T follicular helper cell (primary cell): ENCODE measurements at places on chromosomes 4 and X.

DNA sequence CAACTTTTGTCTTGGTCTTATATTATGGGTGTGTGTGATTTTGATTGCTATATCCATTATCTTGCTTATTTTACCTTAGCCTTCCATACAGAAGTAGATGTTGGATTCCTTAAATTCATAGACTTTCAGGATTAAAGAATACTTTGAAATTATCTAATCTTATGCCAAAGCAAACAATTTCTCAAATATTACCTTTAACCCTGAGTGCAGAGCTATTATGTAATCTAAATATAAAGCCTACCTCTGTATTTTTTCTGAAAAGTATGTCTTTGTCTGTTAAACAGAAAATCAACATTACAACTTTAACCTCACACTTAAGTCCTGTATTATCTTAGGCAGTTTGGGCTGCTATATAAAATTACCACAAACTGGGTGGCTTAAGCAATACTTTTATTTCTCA, 782.5 kb downstream of the STIM2 start:
- DNase-seq: no peak

- DNase-seq: no peak
Observed at GRCh38 chr4:125115476-125115875, 199.3 kb upstream of the FAT4 start.

DNA sequence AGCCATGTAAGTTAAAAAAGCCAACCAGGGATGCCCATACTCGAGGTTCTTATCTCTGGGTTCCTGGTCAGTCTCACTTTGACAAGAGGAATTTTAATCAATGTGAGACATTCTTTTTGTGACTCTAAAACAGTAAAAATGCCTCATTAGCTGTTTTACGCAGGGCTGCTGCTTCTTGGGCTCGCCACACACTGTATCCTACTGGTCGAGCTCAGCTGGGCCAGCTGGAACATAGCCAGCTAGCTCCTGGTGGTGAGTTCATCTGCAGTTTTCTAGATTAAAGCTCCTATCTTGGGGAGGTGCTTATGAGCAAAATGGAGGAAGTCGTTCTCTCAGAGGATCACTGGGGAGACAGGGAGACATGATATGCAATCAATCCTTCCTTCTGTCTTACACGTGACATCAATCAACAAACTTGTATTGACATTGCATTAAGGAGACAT, 55.9 kb upstream of the LEF1 start:
- no peak for DNase-seq

GRCh38 chr4:97270051-97270450, 873.2 kb downstream of the STPG2 start:
- no peak for DNase-seq

- no peak for DNase-seq
Observed at GRCh38 chr4:152408514-152409327, 127.2 kb downstream of the FBXW7 start.

- DNase-seq: no peak
Observed at GRCh38 chrX:53116101-53116500, 22.2 kb downstream of the KANTR start.

- DNase-seq: no peak
Observed at GRCh38 chrX:148854306-148854705, 353.9 kb downstream of the AFF2 start.

DNA sequence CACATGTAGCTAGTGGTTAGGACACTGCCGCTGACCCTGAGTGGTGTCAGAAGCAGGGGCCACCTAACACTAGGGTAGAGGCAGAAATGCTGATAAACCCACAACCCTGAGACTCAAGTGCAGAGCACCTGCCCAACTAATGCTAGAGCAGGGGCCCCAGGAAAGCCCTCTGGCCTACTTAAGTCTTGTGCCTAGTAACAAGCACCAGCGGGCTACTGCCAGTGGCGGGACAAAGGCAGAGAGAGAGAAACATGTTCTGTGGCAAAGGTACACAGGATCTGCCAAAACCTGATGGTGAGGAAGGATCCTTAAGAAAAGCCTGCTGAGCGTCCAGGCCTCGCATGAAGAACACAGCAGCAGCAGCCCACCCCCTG, 172.4 kb downstream of the PRDM5 start:
- DNase-seq: no peak

- DNase-seq: no peak
Observed at GRCh38 chr4:3681191-3681590, 85.0 kb upstream of the ADRA2C start.

- DNase-seq: no peak
Observed at GRCh38 chrX:85994797-85995196, 52.6 kb downstream of the CHM start.

DNA sequence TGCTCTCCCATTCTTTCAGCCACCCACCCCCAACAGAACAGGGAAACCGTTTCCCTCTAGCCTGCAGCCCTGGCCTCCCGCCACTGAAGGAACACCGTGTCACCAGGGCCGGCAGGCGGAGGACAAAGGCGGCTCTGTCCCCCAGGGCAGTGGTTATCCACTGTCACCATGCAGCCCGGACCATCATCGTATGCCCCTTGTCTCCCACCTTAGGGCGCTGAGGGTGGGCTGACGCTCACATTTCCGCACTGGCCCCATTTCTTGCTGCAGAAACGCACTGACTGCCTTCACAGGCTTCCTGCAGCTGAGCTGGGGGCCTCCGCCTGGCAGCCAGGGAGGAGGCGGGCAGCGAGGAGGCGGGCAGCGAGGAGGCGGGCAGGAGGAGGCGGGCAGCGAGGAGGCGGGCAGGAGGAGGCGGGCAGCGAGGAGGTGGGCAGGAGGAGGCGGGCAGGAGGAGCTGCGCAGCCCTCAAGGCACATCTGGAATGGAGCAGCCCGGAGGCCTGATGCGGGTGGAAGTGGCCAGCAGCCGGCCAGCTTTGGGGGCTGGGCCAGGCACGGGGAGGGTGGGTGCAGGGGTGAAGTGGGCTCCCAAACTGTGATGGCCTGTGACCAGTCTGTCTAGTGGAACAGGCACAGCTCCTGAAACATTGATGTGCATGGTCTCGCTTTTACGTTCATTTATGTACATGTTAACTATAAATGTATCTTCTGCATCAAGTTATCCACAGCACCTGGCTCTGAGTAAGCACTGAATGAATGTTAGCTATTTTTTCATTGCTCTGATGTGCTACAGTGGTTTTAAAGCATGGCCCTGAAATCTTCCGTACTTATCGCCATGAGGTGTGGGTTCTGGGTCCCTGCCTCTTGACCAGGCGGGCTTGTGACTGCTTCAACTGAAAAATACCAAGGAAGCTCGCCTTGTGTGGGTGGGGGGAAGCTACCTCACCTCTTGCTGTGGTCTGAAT, 20.6 kb upstream of the KIAA0232 start:
- DNase-seq: no peak

DNA sequence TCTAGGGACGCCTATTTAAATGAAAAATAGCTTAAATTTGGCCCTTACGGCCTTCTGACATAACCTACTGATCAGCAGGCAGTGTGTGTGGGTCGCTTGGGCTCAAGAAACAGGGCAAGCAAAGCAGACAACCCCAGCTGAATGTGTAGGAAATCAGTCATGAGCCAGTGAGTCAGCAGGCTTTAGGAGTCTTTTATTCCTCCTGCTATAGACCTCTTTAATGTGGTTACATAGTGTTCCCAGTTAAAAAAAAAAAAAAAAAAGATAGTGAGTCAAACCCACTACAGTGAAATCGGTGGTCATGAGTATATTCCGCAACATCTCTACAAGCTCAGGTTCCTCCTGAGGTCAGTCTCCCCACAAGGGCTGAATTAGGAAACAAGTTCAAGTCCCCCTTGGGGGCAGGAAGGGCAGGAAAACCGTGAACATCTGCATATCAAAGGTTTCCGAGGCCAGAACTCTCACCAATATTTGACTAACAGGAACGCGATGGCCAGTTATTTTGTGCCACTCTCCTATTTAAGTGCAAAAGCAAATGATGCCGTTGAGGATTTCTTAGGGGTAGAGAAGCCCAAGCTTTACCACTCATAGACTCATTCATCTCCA, 32.7 kb downstream of the ACSL1 start:
- peak; percentile 3 for DNase-seq

DNA sequence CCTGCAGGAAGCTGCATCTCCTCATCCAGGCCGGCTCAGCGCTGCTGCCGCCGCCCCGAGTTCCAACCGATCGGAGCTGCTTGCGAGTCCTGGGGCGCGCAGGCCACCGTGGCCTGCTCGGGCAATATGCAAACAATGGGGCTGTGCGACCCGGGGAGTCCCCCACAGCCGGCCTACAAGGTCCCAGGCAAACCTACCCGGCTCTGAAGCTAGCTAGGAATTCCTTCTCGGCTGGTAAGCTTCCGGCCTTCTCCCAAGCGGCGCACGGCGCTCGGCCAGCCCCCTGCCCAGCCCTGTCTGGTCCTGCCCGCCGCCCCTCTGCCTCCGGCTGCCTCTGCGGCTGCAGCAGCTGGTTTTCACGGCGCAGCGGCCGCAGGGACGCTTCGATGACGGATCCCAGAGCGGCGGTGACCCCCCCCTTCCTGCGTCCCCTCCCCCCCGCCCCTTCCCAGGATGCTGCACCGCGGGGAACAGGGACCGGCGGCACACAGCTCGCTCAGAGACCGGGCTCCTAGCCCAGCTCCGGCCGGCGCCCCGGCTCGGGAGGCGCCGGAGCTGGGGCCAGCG, 59.4 kb downstream of the TSC22D3 start:
- DNase-seq: no peak

- DNase-seq: no peak
Observed at GRCh38 chr4:78625073-78625472, 73.5 kb downstream of the ANXA3 start.

DNA sequence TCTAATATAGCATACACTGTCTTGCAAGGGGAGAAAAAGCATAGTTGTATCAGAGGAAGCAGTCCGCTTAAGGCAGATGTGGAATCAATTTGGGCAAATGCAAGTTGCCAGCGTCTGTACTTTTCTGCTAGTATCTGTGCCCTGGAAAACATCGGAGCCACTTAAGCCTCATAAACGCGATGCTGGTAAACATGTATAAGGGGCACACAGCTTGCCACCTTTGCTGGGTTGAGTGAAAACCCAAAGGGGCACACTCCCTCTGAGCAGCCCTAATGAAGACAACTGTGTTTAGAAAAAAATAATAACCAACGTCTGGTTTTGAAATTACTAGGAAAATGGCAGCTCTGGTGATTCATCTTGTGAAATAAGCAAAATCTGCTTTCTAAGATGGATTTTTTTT, 24.3 kb downstream of the SMIM20 start:
- no peak for DNase-seq

DNA sequence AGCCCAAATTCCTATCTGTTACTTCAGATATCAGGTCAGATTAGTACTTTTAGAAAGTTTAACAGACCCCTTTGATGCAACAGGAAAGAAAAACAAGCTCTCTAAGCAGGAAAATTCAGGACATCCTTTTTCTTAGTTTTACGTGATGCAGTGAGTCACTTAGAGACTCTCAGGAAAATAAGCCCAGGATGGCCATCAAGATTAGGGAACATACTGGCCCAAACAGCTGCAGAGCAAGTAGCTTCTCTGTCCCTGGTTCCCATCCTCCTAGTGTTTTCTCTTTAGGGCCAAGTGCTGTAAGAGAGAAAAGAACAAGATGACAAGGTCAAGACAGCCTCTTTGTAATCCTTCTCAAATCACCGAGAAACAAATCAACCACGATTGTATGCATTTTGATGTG, 219.1 kb downstream of the ZNF674 start:
- no peak for DNase-seq

DNA sequence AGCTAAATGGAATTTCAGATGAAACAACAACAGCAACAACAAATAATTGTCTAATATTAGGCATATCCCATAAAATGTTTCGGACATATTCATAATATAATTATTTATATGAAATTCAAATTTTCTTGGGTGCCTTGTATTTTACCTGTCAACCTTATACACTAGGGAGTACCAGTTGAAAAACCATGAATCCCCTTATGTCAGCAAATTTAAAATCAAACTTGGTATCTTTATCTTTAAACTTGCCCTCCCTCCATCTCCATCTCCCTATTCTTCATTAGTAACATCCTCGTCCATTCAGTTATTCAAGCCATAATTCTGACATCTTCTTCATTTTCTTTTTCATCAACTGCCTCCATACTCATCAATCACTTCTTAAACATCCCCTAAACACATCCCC, 974.5 kb upstream of the HS3ST1 start:
- DNase-seq: no peak

GRCh38 chr4:110678517-110679227, 55.8 kb upstream of the PITX2 start:
- DNase-seq: no peak

- no peak for DNase-seq
Observed at GRCh38 chr4:3305610-3306371, 13.0 kb downstream of the RGS12 start.

GRCh38 chr4:170413951-170414350, 324.2 kb upstream of the AADAT start:
- no peak for DNase-seq

GRCh38 chr4:8919651-8920288, 48.1 kb upstream of the HMX1 start:
- no peak for DNase-seq

- DNase-seq: no peak
Observed at GRCh38 chr4:159159611-159160010, 56.7 kb downstream of the RAPGEF2 start.

- DNase-seq: no peak
Observed at GRCh38 chr4:186931519-186931918, 207.9 kb upstream of the FAT1 start.

GRCh38 chrX:17986440-17986839, 125.3 kb upstream of the RAI2 start:
- no peak for DNase-seq

- DNase-seq: no peak
Observed at GRCh38 chrX:19857131-19857530, 30.3 kb downstream of the SH3KBP1 start.

DNA sequence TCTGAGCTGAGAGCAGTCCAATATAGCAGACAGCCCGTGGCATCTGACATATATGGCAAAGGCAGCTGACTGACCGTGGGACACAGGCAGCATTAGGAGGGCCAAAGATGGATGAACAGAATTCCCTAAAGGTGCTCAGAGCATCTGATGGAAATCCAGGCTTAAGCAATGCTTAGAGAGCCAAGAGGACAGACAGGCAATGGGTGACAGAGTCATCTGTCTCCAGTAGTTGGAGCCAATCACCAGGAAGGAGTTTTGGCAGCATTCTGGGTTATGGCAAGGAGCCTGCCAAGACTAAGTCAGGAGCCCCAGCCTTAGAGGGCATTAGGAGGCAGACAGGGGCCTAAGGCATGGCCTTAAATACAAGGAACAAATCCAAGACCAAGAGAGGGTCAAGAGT, 153.3 kb upstream of the USP9X start:
- no peak for DNase-seq

DNA sequence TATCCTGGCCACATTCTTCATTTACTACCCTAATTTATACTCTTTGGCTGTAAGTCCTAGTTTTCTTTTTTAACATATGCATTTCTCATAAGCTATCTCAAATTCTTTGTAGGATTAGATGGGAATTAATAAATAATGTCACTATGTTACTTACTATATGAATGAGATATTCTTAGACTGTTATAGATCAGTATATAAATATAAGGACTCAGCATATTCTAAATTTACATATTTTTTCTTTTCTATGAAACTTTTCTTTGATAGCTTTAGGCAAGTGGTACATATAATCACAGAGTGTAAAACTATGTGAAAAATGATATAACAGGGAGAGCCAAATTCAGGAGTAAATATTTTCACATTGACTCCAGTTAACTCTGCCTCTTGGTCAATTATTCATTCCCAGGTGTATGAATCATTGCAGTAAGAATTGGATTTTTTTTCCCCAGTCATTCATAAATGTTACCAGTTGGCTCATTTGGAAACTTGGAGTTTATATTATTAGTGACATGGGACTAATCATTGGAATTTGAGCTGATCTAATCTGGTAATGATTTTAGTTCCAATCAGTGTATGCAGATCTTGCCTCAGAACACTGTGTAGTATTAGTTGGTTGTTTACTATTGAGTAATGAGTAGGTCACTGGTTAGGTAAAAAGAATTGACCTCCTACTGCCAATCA, 25.3 kb downstream of the FHIP1A start:
- DNase-seq: no peak
